ENCODE measurements at places on chromosomes 13 and 19.

DNA sequence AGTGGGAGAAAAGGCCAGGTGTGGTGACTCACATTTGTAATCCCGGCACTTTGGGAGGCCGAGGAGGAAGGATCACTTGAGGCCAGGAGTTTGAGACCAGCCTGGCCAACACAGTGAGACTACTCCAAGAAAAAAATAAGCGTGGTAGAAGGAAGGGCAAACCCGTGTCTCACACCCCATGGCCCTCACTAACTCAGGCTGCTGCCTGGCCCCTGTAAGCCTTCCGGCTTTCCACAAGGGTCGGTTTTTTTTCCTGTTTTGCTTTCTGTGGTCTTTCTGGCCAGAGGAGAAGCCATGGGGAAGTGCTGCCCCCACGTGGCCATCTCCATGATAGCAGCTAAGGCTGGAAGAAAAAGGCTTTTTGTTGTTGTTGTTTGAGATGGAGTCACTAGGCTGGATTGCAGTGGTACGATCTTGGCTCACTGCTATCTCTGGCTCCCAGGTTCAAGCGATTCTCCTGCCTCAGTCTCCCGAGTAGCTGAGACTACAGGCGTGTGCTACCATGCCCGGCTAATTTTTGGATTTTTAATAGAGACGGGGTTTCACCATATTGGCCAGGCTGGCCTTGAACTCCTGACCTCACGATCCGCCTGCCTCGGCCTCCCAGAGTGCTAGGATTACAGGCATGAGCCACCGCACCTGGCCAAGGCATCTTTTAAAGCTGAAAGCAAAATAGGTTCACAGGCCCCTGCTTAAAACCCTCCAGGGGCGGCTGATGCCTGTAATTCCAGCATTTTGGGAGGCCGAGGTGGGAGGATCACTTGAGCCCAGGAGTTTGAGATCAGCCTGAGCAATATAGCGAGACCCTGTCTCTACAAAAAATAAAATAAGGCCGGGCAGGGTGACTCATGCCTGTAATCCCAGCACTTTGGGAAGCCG lies 7.5 kb upstream of the ARHGEF18 start:
- peak; percentile 46 for DNase-seq

- no peak for DNase-seq
Measured at GRCh38 chr13:87331178-87331577, 340.0 kb upstream of the SLITRK5 start.

GRCh38 chr19:3481241-3482090 lies 1.1 kb upstream of the SMIM24 start:
- DNase-seq, result no peak

DNA sequence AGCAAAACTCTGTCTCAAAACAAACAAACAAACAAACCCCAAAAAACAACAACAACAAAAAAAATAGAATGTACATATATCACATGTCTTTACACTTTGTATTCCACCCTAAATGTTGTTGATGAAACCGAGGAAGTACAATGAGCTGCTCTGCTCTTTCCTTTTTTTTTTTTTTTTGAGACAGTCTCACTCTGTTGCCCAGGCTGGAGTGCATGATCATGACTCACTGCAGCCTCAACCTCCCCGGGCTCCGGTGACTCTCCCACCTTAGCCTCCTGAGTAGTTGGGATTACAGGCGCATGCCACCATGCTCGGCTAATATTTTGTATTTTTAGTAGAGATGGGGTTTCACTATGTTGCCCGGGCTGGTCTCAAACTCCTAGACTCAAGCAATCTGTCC lies 30.6 kb upstream of the LRP3 start:
- DNase-seq, result no peak

- DNase-seq, result no peak
Measured at GRCh38 chr19:51470966-51471365, 7.4 kb upstream of the CEACAM18 start.

GRCh38 chr13:75178436-75178835 lies 303.5 kb downstream of the TBC1D4 start:
- DNase-seq, result no peak

GRCh38 chr13:26821672-26822071 lies 61.1 kb upstream of the GPR12 start:
- DNase-seq, result no peak

DNA sequence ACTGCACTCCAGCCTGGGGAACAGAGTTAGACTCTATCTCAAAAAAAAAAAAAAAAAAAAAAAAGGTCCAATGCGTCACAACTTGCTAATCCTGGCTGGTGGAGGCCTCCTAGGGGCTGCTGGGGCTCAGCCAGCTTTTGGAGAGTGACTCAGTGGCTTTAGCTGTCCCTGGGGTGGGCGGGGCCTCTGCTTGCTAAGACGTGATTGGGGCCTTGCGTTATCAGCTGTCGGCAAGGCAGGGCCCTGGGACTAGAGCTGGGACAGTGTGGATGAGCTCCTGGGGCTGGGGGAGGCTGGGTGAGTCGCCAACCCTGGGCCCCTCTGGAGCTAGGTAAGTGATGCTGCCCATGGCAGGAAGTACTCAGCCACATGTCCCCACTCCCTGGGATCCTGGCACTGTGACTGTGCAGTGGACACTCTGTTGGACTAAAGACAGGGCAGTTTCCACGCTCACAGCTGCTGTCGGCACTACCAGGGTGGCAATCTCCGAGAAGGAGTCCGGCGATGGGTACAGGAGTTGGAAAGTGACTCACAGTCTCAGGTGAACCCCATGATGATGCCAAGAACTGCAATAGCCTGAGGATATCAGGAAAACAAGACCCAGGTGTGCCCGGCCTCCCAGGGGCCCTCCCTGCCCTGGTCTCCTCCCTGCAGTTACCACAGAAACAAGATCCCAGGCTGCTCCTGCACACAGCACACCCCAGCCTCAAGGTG lies 32.2 kb downstream of the F2RL3 start:
- DNase-seq, result peak; percentile 39

GRCh38 chr19:35002037-35002535 lies 2.0 kb downstream of the GRAMD1A start:
- DNase-seq, result no peak

DNA sequence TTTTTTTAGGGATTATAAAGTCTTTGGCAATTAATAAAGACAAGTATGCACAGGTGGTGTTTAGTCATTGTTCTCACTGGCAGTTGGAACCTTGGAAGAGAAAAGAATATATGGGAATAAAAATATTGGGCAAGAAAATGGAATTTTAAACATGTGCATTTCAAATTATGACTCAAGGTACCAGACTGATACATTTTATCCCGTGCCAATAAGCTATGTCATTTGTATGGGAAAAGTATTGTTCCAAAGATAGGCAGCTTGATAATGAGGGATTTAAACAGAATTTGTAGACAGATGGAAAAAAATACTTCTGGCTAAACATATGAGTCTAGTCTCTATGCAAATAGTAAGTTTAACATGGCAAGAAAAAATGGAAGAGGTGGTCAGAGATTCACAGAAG lies 169.5 kb upstream of the UFM1 start:
- no peak for DNase-seq

GRCh38 chr19:44212866-44213346 lies 574 bp downstream of the ZNF227 start:
- DNase-seq, result peak; percentile 3
